ENCODE measurements at places on chromosomes 11 and 22.

DNA sequence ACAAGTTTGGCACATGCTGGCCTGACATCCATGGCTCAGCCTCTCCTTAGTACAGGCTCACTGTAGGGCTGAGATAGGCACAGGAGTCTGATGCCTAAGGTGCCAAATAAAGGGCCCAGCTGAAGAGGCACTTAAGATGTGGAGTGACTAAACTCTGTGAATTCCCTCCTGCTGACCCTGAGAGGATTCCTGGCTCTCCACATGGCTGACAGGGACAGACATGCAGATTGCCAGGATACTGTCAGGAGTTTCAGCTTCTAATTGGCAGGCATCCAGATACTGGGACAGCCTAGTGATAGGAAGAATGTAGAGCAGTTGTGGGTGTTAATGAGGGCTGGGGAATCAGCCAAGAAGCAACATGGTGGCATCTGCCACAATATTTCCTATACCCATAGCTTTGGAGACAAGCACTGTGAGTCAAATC is 558.7 kb downstream of the INSC start:
- DNase-seq: no peak

DNA sequence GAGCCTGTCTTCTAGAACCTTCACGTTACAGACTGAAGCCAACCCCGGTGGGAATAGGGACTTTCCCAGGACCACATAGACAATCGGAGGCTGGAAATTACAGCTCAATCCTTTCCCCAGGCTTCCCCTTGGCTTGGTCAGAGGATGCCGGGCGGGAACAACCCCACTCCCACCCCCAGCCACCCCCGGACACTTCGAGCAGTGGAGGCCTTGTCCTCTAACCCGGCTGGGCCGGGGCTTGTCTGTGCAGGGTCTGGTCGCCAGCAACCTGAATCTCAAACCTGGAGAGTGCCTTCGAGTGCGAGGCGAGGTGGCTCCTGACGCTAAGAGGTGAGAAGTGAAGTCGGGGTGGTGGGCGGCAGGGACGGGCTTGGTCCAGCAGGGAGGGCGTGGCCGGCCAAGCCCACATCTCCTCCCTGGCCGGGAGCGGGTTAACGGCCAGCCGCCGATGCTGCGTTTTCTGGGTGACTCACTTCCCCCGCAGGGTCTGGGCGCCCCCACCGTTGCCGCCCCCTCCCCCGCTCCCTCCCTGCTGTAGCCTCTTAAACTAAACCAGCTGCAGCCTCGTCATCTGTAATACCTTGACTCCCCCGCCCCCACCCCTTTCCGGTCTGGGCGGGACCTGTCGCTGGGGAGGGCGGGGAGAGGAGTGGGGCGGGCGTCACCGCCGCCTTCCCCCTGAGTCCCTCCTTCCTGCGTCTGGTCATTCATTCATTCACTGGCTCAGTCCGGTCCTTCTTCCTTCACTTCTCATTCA is 1.5 kb downstream of the LGALS1 start:
- DNase-seq: peak; percentile 95

GRCh38 chr22:17476838-17477237 is 86.5 kb upstream of the SLC25A18 start:
- DNase-seq: no peak

- DNase-seq: no peak
Measured at GRCh38 chr22:41775338-41775737, 25.1 kb upstream of the CCDC134 start.

- DNase-seq: no peak
Measured at GRCh38 chr11:130418756-130419155, 9.7 kb downstream of the ADAMTS8 start.

DNA sequence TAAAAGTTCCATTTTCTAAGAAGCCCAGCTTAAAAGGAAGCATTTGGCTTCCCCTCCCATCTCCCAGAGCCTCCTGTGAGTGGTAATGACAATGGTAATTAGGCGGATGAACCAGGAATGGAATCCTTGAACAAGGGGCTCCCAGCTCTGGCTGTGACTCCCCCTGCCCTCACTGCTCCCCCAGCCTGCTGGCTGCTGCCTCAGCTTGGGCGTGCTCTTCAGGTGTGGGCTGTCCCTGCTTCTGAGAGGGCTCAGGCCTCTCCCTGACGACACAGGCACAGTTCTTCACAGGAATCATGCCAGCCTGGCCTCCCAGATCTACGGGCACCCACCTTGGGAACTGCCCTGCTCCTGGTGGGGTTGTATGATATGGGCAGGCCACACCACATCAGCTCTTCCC is 81.7 kb upstream of the NARS2 start:
- DNase-seq: no peak

DNA sequence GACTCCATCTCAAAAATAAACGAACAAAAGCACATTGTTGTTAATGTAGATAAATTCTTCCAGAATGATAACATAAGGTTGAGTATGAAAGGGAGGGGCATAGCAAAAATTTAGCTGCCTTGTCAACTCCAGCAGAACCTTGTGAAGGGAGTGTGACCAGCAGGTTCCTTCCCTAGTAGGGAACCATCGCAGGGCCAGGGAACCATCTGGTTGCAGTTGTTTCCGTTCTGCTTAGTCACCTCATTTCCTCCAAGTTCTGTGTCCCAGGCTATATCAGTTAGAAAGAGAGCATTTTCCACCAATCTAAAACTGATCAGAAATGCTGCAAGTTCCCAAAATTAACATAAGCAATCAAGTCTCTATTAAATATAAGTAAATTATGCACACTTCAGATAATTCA is 126.7 kb upstream of the BLID start:
- DNase-seq: peak; percentile 55
